ENCODE measurements at places on chromosomes 7 and 10.

DNA sequence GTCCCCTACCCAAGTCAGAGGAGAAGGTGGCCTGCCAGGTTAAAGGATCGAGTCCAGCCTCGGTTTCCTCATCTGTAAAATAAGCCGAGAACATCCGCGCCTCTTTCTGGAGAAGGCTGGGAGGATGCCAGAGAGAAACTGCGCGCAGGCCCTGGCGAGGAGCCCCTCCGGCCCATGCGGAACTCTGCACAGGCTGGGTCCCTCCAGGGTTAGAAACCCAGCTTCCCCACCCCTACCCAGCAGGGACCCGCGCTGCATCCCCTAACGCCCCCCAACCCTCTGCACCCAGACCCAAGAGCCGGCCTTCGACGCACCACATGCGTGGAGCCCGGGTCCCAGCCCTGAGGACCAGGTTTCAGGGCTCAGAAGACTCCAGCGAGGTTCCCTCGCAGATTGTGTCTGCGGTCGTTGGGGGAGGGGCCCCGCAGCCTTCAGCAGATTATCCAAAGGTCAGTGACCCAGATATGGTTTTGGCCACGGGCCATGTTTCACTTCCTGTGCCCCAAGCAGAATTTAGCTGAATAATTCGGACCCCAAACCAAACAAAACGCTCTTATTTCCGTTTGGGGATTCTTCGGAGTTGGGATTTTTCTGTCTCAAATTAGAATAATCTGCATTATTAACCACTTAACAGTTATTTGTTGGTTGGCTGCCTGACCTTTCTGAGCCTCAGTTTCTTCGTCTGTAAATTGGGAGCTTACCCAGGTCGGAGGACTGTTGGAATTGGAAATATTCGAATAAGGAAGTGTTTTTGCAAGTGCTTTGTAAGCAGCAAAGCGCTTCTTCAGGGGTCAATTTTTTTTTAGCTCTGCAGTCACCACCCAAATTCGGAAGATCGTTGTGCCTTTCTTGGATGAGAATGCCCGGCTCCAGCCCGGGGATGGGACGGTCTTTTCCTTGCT, 167.7 kb downstream of the UBE2H start:
- no peak for DNase-seq

GRCh38 chr7:50509459-50509858, 55.7 kb downstream of the DDC start:
- DNase-seq, result no peak

DNA sequence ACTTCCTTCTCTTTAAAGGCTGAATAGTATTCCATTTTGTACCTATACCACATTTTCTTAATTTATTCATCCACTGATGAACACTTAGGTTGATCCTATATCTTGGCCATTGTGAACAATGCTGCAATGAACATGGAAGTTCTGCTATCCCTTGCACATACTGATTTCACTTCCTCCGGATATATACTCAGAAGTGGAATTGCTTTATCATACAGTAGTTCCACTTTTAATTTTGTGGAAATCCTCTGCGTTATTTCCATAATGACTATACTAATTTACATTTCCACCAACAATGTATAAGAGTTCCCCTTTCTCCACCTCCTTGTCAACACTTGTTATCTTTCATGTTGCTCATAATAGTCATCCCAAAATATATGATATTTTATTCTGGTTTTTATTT, 312.6 kb downstream of the PLXDC2 start:
- no peak for DNase-seq

DNA sequence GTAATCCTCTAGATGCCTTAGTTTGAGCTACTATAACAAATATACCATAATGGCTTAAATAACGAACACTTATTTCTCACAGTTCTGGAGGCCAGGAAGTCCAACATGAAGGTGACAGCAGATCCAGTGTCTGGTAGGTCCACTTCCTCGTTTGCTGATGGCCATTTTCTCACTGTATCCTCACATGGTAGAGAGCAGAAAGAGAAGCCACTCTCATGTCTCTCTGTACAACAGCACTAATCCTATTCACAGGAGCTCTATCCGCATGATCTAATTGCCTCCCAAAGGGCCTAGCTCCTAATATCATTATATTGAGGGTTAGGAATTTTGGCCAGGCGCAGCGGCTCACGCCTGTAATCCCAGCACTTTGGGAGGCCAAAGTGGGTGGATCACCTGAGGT, 10.2 kb downstream of the HIBADH start:
- DNase-seq, result no peak

GRCh38 chr10:636769-637168, 52.7 kb downstream of the DIP2C start:
- DNase-seq, result no peak

GRCh38 chr10:12697764-12698163, 303.7 kb downstream of the CCDC3 start:
- no peak for DNase-seq

DNA sequence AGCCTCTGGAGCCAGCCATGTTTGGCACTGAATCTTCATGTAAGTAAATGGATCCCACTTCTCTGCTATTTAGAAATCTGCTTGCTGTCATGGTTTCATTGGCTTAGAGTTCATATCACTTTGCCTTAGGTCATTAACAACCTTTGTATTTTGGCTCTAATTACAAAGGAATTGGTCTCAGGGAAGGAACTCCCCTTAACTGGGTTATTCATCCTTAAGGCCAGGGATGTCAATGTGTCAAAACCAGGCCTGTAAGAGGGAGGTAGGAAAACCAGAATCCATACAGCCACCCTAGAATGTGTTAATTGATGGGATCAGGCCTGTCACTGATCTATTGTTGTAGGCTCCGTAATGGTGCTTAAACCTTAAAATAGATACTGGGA, 67.3 kb downstream of the ST7 start:
- peak; percentile 79 for DNase-seq

GRCh38 chr10:124736491-124737136, 7.6 kb downstream of the FAM53B start:
- no peak for DNase-seq

GRCh38 chr7:32126843-32127242, 56.6 kb upstream of the PDE1C start:
- DNase-seq, result no peak

Measured in mesendoderm (in vitro differentiated cells).